ENCODE measurements at places on chromosomes 2 and 18.
A peak's percentile ranks its signal among the peaks of the same experiment; 100 is the strongest.

DNA sequence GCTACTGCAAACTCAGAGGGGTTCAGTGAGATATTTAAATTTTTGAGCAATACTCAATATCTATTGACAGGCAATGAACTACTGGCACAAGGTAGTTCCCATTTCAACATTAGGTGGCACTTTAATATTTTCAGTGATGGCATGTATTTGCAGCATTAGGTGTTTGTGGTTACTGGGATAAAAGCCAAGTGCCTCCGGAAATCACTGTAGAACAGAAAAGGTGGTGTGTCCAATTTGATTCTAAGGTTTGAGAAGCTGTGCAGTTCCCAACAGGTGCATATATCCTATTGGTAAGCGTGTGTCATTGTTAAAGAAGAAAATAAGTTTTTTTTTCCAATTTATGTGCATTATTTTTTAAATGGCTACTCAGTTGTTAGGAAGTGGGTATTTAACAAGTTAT, 41.3 kb downstream of the NABP1 start:
- no peak for DNase-seq

- no peak for DNase-seq
Measured at GRCh38 chr18:54850598-54850997, 22.3 kb downstream of the RAB27B start.

GRCh38 chr2:97936199-97936598, 59.5 kb downstream of the TMEM131 start:
- DNase-seq: peak; percentile 61

DNA sequence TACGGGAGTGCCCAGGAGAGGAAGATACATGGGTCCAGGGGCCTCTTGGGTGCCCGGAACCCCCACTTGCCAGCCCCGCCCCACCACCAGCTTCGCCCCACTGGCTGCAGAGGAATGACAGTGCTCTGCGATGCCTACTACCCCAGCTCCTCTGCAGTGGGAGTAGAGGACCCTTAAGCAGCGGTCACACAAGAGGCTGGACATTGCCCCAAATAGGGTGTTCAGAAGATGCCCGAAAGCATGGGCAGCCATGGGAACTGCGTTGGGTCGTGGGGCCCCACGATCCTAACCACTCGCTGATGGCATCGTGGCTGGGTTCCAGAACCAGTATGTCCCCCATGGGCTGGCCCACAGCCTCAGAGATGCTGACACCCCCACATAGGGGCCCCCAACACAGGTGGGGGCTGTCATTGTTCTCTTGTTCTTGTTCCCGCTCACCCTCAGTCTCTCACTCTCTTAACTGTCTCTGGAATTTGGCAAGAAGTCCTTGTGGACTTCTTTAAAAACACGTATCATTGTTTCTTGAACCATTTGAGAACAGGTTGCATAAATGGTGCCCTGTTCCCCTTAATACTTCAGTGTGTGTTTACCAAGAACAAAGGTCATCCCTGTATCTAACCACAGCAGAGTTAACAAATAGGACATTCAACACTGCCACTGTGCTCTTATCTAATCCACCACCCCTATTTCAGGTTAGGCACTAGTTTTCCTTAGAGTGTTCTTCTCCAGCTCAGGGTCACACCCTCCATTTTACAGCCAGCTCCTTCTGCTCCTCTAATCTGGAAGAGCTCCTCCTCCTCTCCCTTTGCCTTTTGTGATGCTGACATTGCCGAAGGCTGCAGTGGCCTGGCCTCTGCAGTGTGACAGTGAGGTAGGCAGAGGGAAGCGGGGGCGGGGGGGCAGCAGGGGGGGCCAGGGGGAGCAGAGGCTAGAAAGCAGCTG, 76.3 kb downstream of the STPG4 start:
- DNase-seq: peak; percentile 70

- no peak for DNase-seq
Measured at GRCh38 chr2:66790651-66791181, 355.8 kb downstream of the MEIS1 start.

DNA sequence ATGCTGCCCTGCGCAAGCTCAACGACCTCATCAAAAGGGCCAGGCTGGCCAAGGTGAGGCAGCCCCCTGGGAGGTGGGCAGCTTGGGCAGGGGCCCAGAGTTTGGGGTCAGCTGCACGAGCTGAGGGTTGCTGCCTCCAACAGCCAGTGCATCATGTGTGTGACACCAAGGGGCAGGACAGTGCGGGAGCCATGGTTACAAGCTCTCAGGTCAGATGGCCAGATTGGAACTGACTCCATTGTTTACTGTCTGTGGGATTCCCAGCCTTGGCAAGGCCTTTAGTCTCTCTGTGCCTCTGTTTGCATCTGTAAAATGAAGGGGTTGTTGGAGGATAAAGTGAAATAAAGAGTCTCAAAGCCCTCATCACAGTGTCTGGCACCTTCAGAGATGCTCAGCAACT, 26.9 kb downstream of the EHD3 start:
- no peak for DNase-seq
